ENCODE measurements at places on chromosomes 13 and 19. TPM values are rescaled to one million over a fixed set of nuclear protein-coding genes. Genes with fewer than 3 reads are reported as not detected.

Gene SMIM44
- total RNA-seq = not detected

Gene FFAR1
- not detected for total RNA-seq

DNA sequence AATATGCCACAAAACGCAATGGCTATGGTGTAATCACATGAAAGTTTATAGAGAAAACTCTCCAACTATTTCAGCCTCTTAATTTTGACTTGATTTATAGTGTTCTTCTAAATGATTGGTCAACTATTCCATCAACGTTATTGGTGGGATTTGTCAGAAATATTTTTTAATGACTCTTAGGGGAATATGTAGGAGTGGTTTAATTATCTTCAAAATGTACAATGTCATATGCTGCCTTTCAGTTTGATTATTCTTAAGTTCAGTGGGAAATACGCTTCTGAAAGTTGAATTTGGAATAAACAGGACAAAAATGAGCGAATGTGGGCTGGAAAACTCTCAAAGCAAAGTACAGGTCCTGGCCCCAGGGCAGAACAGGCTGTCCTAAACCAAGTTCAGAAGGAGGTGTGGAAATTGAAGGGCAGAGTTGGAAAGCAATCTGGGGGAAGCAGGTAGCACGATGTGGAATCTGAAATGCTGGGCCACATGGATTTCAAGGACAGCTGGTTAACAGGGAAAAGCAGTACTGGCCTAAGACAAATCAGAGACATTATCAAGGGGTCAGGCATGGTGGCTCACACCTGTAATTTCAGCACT is 60.8 kb upstream of the MYCBP2 start:
- no peak overlapping the region for H3K27ac ChIP-seq
- H3K4me3 ChIP-seq = no peak overlapping the region
- no peaks in the 10 kb centered on the region for H3K36me3 ChIP-seq
- no peaks in the 10 kb centered on the region for H3K4me1 ChIP-seq
- H3K27me3 ChIP-seq = no peaks in the 10 kb centered on the region
- no peak for DNase-seq

Gene KIR3DL2
- total RNA-seq = not detected

GRCh38 chr13:50170447-50171037 is 155.3 kb downstream of the KCNRG start:
- no peaks in the 10 kb centered on the region for H3K36me3 ChIP-seq
- H3K27ac ChIP-seq = no peak overlapping the region
- peak; percentile 45 for DNase-seq

Gene FREM2
- total RNA-seq = 2.0 TPM

Gene KL
- total RNA-seq = 1.7 TPM

DNA sequence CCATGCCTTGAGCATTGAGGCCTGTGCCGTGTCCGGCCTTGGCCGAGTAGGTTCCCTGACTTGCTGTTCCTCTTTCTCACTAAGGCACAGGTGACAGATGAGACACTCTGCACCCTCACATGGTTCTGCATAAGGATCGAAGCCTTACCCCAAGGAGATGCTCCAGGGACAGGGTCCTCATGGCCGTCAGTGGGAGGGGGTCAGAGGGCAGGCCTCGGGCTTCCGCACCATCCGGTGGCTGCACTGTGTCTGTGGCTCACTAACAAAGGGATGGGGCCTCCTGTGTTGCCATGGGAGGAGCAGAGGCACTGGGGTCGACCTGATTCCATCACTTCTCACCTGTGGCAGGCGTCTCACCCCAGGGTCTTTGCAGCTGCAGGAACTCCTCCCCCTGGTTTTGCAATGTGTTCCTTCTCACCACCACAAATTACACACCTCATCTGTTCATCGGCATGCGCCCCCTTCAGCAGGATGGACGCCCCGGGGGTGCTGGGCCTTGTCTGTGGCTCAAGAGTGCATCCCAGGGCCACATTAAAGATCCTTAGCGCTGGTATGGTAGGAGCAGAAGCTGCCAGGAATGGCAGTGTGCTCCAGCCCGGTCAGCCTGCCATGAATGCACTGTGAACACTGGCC is 113.3 kb upstream of the SOX1 start:
- no peaks in the 10 kb centered on the region for H3K36me3 ChIP-seq
- no peaks in the 10 kb centered on the region for H3K27me3 ChIP-seq
- no peak overlapping the region for H3K4me3 ChIP-seq
- H3K4me1 ChIP-seq = no peaks in the 10 kb centered on the region
- DNase-seq = no peak

GRCh38 chr19:1232652-1233072 is 5.1 kb downstream of the CBARP start:
- H3K4me1 ChIP-seq = peaks cover 65% of the 10 kb centered on the region
- DNase-seq = peak; percentile 66
- peaks cover 25% of the 10 kb centered on the region for H3K27me3 ChIP-seq
- peak overlapping the region; percentile 59 for H3K27ac ChIP-seq
- H3K4me3 ChIP-seq = no peak overlapping the region
- peaks cover 1% of the 10 kb centered on the region for H3K36me3 ChIP-seq

Gene ZNF69
- total RNA-seq = 18.1 TPM

- no peaks in the 10 kb centered on the region for H3K36me3 ChIP-seq
- H3K4me3 ChIP-seq = no peak overlapping the region
- no peaks in the 10 kb centered on the region for H3K4me1 ChIP-seq
- no peak overlapping the region for H3K27ac ChIP-seq
These were observed 90.8 kb upstream of the USP29 start for GRCh38 chr19:57028804-57029525.

DNA sequence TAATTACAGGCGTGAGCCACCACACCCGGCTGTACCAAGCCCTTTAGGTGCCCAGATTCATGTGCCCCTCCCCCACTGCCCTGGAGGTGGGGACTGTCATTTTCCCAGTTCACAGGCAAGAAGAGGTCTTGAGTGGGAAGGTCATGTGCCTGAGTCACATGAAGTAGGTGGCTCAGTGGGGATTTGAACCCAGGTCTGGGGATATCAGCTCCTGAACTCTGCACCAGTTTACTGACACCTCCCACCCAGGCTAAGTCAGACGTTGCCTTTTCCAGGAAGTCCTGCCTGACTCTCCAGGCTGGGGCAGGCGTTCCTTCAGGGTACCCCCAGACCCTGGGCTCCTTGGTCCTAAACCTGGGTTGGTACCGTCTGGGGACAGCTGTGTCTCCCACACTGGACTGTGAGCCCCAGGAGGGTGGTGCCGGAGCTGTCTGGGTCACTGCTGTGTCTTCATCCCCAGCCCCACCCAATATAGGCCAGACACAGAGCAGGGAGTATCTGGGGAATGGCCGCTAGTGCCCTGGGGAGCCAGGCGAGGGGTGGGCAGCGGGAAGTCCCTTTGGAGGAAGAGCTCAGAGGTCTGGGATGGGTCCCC is 8.6 kb downstream of the VASP start:
- H3K4me1 ChIP-seq = peaks cover 82% of the 10 kb centered on the region
- peak overlapping the region; percentile 97 for H3K27ac ChIP-seq
- DNase-seq = no peak
- H3K4me3 ChIP-seq = no peak overlapping the region

DNA sequence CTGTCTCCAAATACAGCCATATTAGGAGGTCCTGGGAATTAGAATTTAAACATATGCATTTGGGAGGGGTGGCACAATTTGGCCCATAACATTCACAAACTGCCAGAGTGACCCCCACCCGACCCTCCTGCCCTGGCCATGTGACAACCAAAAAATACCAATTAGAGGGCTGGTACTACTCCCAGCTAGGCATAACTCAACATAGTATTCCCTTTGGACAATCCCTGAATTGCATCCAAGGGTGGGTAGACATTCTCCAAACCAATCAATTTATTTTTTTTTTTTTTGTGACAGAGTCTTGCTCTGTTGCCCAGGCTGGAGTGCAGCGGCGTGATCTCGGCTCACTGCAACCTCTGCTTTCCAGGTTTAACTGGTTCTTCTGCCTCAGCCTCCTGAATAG is 29.8 kb downstream of the CLEC17A start:
- H3K36me3 ChIP-seq = no peaks in the 10 kb centered on the region
- DNase-seq = no peak
- H3K27ac ChIP-seq = no peak overlapping the region
- H3K27me3 ChIP-seq = no peaks in the 10 kb centered on the region

- no peak overlapping the region for H3K4me3 ChIP-seq
- H3K27ac ChIP-seq = no peak overlapping the region
- DNase-seq = peak; percentile 59
These were observed 9.4 kb downstream of the SIRT6 start for GRCh38 chr19:4172861-4173473.

Gene NLRP9
- not detected for total RNA-seq

Gene ASF1B
- total RNA-seq = 4.1 TPM

Gene ZNF816
- 22.8 TPM for total RNA-seq

Gene LIM2
- not detected for total RNA-seq

DNA sequence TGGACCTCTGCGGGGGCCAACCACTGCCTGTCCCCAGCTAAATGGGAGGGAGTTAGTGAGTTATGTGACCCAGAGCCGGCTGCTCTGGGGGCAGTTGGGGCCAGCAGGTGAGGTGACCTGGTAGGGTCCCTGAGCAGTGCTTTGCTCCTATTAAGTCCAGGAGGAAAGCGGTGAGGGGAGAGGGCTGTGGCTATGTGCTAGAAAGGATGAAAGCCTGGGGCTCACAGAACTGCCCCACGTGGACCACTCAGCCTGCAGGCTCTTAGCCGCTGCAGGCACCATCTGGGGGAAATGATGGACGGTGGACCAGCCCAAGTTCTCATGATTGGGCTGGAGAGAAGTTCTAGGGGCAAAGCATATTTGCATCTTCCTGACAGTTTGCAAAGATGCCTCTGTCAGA is 67.6 kb upstream of the ZNF536 start:
- no peak for DNase-seq
- no peak overlapping the region for H3K4me3 ChIP-seq
- H3K36me3 ChIP-seq = no peaks in the 10 kb centered on the region
- no peak overlapping the region for H3K27ac ChIP-seq
- H3K27me3 ChIP-seq = peaks cover 16% of the 10 kb centered on the region

Gene MUC16
- total RNA-seq = 0.45 TPM

GRCh38 chr13:68872338-68872737 is 1235.3 kb upstream of the ATXN8OS start:
- H3K36me3 ChIP-seq = no peaks in the 10 kb centered on the region
- H3K27me3 ChIP-seq = no peaks in the 10 kb centered on the region
- no peak overlapping the region for H3K27ac ChIP-seq
- H3K4me1 ChIP-seq = no peaks in the 10 kb centered on the region

Gene PNMA8A
- total RNA-seq = 0.43 TPM

Gene LILRA1
- total RNA-seq = not detected

- H3K4me3 ChIP-seq = no peak overlapping the region
- H3K27me3 ChIP-seq = no peaks in the 10 kb centered on the region
These were observed 55.5 kb downstream of the ENOX1 start for GRCh38 chr13:43731296-43731695.

DNA sequence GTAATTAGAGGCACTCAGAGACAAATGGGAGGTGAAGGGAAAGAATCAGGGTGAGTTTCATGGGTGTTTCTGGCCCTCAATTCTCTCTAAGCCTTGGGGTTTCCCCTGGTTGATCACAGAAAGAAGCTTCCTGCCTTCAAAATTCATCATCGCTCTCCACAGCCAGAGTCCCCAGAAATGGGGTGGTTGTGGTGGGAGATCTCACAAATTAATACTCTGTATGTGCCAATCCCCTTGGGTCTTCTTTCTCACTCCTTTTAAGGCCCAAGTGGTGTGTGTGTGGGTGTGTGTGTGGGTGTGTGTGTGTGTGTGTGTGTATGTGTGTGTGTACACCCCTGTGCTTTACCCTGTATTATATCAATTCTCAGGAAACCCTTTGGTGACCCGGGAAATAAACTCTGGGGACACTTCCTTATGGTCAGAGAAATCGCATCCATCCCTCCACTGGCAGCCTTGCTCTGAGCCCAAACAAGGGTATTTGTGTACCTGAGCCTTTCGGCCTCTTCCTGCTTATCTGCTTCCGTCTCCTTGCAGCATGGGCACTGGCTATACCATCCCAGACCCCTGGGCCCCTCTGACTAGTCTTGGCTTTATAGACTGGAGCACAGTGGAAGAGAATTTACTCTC is 2.8 kb upstream of the FCGBP start:
- peaks cover 40% of the 10 kb centered on the region for H3K4me1 ChIP-seq
- no peaks in the 10 kb centered on the region for H3K36me3 ChIP-seq
- H3K4me3 ChIP-seq = no peak overlapping the region
- peak overlapping the region; percentile 24 for H3K27ac ChIP-seq
- peak; percentile 56 for DNase-seq

Gene KLK7
- not detected for total RNA-seq

DNA sequence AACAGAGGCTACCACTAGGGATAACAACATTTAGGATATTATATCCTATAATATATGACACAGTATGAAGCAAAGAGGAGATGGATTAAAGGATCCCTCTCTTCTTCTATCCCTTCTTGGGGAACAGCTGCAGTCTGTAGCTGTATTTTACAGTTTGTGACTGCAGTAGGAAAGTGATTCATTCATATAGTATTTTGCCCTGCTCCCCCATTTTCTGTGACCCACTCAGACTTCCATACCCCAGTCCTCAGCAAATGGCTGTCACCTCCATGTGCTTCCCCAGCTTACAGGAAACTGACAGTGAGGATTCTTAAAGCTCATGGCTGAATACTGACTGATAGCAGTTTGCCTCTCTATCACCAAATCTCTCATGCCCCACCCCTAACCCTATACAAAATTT is 27.5 kb downstream of the MICU2 start:
- no peaks in the 10 kb centered on the region for H3K27me3 ChIP-seq
- H3K4me1 ChIP-seq = no peaks in the 10 kb centered on the region
- DNase-seq = no peak
- H3K4me3 ChIP-seq = no peak overlapping the region
- H3K36me3 ChIP-seq = no peaks in the 10 kb centered on the region

GRCh38 chr19:14023404-14024235 is 4.3 kb upstream of the RLN3 start:
- H3K27me3 ChIP-seq = no peaks in the 10 kb centered on the region
- H3K36me3 ChIP-seq = no peaks in the 10 kb centered on the region
- DNase-seq = peak; percentile 58
- no peaks in the 10 kb centered on the region for H3K4me1 ChIP-seq
- H3K27ac ChIP-seq = no peak overlapping the region

DNA sequence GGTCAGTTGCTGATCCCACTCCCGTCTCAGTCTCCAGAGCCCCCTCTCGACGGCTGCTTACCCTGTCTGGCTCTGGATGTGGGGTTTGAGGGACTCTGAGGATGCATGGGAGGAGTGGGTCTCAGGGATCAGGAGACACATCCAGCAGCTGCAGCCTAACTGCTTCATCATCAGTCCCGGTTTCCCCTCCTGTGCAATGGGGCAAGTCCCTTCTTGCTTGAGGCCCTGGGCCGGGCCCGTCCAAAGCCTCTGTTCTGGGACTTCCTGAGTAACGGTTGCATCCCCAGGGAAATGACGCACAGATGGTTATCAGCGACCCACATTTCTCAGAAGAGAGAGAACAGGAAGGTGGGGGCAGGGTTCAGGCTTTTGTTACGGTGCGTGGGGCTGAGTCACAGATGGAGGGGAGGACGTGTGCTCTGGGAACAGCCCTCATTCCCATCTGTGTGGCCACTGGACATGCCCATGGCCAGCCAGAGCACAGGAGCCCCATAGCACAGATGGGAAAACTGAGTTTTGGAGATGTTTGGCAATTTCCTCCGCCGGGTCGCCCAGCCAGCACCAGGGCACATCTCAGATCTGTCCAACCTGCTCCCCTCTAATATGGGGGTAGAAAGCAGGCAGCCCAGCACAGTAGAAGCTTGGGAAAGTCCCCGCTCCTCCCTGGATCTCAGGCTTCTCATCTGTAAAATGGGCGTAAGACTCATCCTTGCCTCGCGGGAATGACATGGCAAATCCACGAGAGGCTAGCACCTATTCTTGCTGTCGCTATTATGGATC is 19.3 kb downstream of the GNA15 start:
- no peaks in the 10 kb centered on the region for H3K27me3 ChIP-seq
- peak; percentile 61 for DNase-seq
- H3K27ac ChIP-seq = peak overlapping the region; percentile 42
- no peaks in the 10 kb centered on the region for H3K4me1 ChIP-seq
- peaks cover 12% of the 10 kb centered on the region for H3K36me3 ChIP-seq
